ENCODE measurements at places on chromosomes 13 and 19. TPM values are rescaled to one million over a fixed set of nuclear protein-coding genes. Genes with fewer than 3 reads are reported as not detected.

GRCh38 chr13:85095418-85096272, 703.6 kb downstream of the SLITRK6 start:
- no peaks in the 10 kb centered on the region for H3K4me1 ChIP-seq
- no peaks in the 10 kb centered on the region for H3K27me3 ChIP-seq
- no peak overlapping the region for H3K27ac ChIP-seq

DNA sequence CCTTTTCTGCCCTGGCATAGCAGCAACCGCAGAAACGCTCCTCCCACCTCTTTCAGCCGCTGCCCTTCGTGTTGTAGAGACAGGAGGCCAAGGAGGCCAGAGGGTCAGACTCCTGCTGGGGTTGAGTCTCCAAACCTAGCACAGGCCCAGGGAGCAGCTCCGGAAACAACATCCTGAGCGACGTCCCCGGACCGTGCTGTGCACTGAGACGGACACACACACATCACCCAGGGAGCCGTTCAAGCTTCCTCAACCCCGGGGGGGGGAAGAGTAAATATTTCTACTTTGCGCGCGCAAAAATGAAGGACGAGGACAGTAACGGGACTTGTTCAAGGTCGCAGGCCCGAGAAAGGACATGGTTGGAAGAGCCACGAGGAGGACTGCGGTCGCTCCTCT, 657 bp downstream of the ZNF550 start:
- H3K27me3 ChIP-seq = no peaks in the 10 kb centered on the region
- peak; percentile 59 for DNase-seq
- H3K4me1 ChIP-seq = peaks cover 13% of the 10 kb centered on the region
- H3K36me3 ChIP-seq = peaks cover 32% of the 10 kb centered on the region
- peak overlapping the region; percentile 90 for H3K4me3 ChIP-seq

GRCh38 chr13:97212601-97213040, 9.5 kb upstream of the MBNL2 start:
- H3K4me3 ChIP-seq = no peak overlapping the region
- H3K27ac ChIP-seq = peak overlapping the region; percentile 20
- no peaks in the 10 kb centered on the region for H3K27me3 ChIP-seq
- H3K4me1 ChIP-seq = peaks cover 26% of the 10 kb centered on the region

Gene KLK1
- total RNA-seq = not detected

Gene ZNF578
- total RNA-seq = not detected

Gene POGLUT2
- total RNA-seq = 2.8 TPM

DNA sequence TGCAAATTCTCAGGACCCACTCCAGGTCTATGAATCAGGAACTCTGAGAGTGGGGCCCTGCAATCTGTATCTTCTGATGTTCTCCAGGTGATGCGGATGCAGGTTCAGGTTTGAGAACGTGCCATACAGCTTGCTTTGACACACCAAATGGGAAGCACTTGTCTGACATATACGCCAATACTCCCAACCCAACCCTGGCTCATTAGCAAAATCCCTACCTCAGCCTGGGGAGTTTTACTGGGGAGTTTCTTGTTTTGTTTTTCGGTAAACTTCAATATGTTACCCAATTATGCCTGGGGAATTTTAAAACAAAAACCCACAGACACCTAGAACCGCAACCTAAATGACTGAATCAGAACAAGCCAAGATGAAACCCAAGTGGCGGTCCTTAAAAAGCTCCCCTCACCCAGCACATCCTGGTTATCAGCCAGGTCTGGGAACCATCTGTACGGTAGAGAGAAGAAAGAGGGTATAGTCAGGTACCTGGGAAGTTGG, 41.2 kb downstream of the ABCC4 start:
- H3K27ac ChIP-seq = no peak overlapping the region
- peaks cover 20% of the 10 kb centered on the region for H3K4me1 ChIP-seq
- no peaks in the 10 kb centered on the region for H3K36me3 ChIP-seq
- no peaks in the 10 kb centered on the region for H3K27me3 ChIP-seq
- no peak for DNase-seq

Measured in PC-9 (cell line).